ENCODE measurements at places on chromosomes 7 and 10.

- no peak for DNase-seq
These were observed 208.3 kb downstream of the DNAJB6 start for GRCh38 chr7:157544980-157545680.

GRCh38 chr10:96295475-96295874 is 8.8 kb upstream of the DNTT start:
- DNase-seq, result no peak

GRCh38 chr7:44982535-44982923 is 3.7 kb upstream of the MYO1G start:
- no peak for DNase-seq

GRCh38 chr7:102125127-102125596 is 161.5 kb upstream of the SH2B2 start:
- no peak for DNase-seq

- no peak for DNase-seq
These were observed 56.0 kb upstream of the TNKS2 start for GRCh38 chr10:91742229-91742628.

DNA sequence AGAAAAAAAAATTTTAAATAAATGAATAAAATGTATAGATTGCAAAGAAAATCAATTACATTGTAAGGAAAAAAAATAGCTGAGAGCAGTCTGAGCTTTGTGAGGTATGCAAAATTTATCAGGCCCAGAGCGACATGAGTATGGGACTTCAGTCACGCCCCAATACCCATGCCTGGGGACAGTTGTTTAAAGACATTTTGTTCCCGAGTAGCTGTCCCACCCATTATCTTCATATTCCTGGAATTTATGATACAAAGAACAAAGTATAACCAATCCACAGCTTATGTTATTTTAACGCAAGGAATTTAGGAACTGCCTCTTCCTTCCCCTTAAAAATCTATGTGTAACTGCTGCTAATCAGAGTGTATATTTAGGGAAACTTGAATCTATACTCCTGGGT is 1.6 kb upstream of the PON2 start:
- DNase-seq, result no peak

DNA sequence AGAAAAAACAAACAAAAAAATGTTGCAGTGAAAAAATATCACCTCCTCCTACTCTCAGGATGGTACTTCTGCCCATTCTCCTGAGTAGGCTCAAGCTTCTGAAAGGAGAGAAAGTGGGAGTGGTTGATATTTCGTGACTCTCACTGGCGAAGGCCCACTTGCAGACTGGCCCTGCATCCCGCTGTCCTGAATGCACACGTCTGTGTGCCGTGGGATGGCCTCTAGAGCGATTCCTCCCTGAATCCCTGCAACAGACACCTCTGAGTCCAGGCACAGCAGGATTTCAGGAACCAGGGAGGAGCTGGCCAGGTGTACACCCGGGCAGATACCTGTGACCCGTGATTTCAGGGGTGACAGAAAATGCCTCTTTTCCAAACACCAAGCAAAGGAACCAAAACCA is 319.2 kb downstream of the DPP6 start:
- no peak for DNase-seq

DNA sequence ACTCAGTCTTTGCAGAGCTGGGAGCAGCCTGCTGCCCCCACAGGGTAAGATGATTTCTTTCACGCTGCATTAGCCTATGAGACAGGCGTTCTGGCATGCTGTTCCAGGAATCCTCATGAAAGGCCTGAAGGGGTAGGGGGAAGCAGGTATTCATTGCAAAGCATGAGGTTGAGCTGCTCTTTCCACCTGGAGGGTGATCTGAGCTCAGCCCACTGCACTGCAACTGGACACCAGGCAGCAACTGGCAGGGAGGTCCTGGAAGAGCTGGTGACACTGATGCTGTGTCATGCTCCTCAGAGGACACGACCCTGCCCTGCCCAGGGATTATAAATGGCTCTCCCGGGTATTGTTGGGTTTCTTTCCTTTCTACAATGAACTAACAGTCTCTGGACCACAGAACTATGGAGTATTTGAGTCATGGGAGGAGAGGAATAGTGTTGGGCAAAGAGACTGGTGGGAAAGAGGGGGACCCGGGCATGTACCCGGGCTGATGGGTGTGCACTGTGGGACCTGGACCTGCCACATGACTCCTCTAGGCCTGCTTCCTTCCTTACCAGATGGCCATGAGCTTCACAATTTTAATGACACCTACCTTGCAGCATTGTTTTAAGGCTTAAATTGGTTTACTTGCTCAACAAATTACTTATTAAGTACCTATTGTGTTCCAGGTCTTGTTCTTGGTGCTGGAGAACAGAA is 24.3 kb downstream of the SLC25A28 start:
- no peak for DNase-seq

GRCh38 chr10:89207801-89208551 is 859 bp upstream of the CH25H start:
- DNase-seq, result no peak

DNA sequence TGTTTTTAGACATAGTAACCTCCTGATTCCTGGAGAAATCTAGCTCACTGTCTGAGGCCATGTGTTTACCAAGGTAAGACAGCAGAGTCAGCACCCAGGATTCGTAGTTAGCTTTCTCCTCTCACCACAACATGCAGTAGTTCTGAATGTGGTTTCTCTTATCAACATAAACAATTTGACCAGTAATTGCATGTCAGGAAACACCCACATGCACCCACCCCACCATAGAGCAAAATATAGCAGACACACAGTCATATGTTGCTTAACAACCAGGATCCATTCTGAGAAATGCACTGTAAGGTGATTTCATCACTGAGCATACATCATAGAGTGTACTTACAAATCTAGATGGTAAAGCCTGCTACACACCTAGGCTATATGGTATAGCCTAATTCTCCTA is 1004.0 kb downstream of the ANKRD7 start:
- no peak for DNase-seq

- DNase-seq, result no peak
These were observed 86.8 kb downstream of the MPLKIP start for GRCh38 chr7:40047661-40048060.

GRCh38 chr10:60798031-60798430 is 19.8 kb downstream of the CDK1 start:
- DNase-seq, result no peak

DNA sequence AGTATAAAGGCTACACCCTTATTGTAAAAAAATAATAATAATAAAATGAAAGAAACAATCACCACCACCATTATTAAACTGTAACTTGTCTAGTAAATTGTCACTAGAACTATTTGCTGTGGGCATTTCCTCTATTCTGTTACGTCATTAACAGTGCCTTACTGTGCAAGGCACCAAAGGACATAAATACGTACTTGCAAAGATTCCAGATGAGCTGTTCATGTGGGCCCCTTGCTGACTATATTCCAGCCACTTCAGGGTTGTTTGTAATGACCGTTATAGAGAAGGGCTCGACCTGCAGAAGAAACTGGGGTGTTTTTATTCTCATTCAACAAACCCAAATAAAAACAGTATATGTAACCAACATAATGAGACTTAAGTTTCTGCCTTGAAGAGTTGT is 60.4 kb downstream of the KLRG2 start:
- peak; percentile 89 for DNase-seq

- DNase-seq, result no peak
These were observed 46.1 kb downstream of the KLF6 start for GRCh38 chr10:3738855-3739350.

DNA sequence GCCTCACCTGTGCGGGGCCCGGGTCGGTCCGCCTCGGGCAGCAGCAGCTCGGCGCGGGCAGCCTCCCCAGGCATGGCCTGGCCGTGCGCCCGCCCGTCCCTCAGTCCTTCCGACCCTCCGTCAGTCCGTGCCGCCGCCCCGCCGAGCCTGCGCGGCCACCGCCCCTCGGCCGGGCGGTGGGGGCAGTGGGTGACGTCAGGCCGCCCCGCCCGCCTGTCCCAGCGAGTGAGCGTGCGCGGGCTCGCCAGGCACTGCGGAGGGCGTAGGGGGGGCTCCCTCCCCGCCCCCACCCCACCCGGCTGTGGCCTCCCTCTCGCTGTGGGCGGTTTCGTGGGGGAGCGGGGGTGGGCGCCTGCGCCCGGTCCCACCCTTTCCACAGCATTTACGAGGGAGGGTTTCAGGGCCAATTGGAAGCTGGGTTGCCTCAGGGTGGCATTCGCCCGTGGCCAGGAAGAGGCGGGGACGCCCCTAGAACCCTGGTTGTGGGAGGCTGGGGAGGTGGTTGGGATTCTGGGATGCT is at the start of gene NACAD:
TSS of gene NACAD (minus strand) at position 149 of the 520 bp plus-strand sequence. CDS start at position 74, 75 bp downstream.
- peak; percentile 95 for DNase-seq

GRCh38 chr10:3045471-3046209 is 21.7 kb upstream of the PFKP start:
- peak; percentile 34 for DNase-seq

DNA sequence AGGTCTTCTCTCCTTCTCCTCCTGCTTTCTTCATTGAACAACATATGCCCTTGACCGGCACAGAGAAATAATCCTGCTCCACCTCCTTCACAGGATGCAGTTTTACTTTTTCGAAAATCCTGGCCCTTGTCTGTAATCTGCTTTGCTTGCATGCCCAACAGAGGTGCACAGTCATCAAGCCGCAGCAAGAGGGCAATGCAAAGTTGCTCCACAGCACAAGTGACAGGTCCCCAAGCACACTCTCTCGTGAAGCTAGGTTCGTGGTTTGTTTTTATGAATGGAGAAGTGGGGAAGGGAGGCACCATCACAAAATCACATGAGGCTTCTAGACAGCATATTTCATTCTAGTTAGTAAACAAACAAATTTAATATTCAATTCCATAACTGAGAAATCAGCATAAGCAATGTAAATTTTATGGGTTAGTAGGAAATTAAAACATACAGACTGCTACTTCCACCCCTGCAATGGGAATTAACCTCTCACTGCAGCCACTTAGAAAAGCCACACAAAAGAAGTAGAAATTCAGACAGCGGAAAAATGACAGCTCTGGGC is 178.8 kb downstream of the TPK1 start:
- DNase-seq, result peak; percentile 7

GRCh38 chr7:90536449-90536848 is 59.7 kb upstream of the CDK14 start:
- DNase-seq, result peak; percentile 14

- no peak for DNase-seq
These were observed 712.5 kb upstream of the ANKRD30A start for GRCh38 chr10:36412942-36413341.

GRCh38 chr10:102620138-102620590 is 24.1 kb upstream of the TRIM8 start:
- DNase-seq, result no peak

- DNase-seq, result no peak
These were observed 101.1 kb downstream of the TPST1 start for GRCh38 chr7:66306243-66306642.

DNA sequence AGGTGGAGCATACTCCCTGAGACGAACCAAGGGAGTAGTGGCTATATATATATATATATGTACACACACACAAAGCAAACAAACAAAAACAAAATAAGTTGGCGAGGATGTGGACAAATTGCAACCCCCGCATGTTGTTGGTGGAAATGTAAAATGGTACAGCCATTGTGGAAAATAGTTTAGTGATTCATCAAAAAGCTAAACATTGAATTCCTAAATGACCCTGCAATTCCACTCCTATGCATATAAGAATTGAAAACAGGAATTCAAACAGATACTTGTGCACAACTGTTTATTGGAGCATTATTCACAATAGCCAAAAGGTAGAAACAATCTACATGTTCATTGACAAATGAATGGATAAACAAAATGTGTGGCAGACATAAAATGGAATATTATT is 407.9 kb downstream of the KCNMA1 start:
- no peak for DNase-seq

DNA sequence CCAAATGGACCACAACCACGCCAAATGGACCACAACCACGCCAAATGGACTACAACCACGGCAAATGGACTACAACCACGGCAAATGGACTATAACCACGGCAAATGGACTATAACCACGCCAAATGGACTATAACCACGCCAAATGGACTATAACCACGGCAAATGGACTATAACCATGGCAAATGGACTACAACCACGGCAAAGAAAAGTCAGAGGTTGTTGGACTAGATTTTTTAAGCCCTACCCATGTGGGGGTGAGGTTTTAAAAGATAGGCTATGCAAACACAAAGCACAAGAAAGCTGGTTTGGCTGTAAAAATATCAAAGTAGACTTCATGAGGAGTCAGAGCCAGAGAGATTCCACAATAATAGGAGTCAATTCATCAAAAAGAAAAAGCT is 55.8 kb downstream of the NCAPG2 start:
- no peak for DNase-seq

- DNase-seq, result no peak
These were observed 291.1 kb upstream of the LYZL1 start for GRCh38 chr10:28997734-28998133.

- DNase-seq, result no peak
These were observed 98.9 kb upstream of the NANOS1 start for GRCh38 chr10:118930614-118931013.

DNA sequence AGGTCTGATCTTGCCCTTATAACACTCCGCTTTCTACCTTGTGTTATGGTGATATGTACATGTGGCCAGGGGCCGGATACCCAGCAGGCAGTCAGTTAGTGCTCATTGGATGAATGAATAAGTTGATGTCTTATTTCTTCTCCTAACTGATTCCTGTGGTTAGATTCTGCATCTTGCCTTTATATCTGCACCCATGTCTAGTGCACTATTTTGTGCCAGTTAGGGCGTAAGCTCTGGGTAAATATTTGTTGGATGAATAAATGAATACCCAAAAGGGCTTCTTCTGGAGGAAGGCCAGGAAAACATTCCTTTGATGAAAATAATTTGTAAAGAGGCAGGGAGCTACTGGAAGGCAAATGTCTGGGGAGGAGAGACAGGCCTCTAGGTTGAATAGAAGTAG is 148.2 kb downstream of the CHN2 start:
- DNase-seq, result no peak

- no peak for DNase-seq
These were observed 37.3 kb upstream of the HABP2 start for GRCh38 chr10:113515601-113516000.

- no peak for DNase-seq
These were observed 63.2 kb downstream of the SMURF1 start for GRCh38 chr7:99080679-99081078.

GRCh38 chr10:108039821-108040584 is 875.5 kb upstream of the SORCS1 start:
- no peak for DNase-seq

GRCh38 chr7:1234049-1234880 is 1.6 kb downstream of the UNCX start:
- no peak for DNase-seq

GRCh38 chr10:119449760-119450461 is 92.6 kb downstream of the RGS10 start:
- no peak for DNase-seq

DNA sequence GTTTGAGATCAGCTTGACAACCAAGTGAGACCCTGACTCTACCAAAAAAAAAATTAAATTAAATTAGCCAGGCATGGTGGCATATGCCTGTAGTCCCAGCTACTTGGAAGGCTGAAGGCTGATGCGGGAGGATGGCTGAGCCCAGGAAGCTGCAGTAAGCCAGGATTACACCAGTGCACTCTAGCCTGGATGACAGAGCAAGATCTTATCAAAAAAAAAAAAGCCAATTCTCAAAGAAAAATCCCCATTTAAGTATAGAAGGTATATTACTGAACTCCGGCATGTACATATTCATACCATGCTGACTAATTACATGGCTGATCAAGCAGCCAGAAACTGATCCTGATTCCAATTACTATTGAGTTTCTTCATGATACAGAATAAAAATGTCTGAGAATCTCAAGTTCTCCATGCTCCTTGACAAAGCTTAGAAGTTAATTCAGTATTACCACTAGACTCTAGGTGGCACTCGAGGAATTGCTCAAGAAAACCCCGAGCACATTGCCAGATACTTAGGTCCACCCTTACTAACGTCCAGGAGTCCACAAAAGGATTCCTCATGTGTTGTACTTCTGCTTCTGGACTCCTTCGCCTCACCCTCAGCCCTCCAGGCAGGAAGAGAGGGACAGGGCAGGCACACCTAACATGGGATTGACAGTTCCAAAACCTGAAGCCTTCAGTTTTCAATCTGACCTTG is 148.9 kb downstream of the PARD3 start:
- DNase-seq, result peak; percentile 68

Data from pons (tissue), 1 donor.